Uterus (tissue), 4 donors: ENCODE measurements at places on chromosomes 12 and 14. TPM values are rescaled to one million over a fixed set of nuclear protein-coding genes. Genes with fewer than 3 reads are reported as not detected.

Gene ZNF605
- total RNA-seq: 3.8 TPM

Gene NOXRED1
- total RNA-seq: not detected

DNA sequence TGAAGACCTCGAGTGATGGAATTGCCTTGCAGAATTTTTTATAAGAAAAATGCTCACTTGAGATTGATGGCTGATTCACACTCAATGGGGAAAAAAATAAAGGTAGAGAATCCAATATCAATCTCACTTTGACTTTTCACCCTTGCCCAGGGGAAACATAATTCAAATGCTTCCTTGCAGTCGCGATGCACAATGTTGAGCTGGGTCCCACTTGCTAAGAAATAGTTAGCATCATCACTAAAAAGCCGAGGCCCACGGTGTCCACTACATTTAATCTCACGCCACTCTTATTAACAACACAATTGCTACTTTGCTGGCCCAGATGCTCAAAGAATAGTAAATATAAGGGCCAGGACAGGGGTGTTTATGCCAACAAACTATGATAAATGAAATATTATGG, 223.4 kb downstream of the SPTSSA start:
- DNase-seq: no peak

GRCh38 chr12:118055865-118056773, 4.9 kb downstream of the WSB2 start:
- no peak for DNase-seq

Gene LMNTD1
- not detected for total RNA-seq

DNA sequence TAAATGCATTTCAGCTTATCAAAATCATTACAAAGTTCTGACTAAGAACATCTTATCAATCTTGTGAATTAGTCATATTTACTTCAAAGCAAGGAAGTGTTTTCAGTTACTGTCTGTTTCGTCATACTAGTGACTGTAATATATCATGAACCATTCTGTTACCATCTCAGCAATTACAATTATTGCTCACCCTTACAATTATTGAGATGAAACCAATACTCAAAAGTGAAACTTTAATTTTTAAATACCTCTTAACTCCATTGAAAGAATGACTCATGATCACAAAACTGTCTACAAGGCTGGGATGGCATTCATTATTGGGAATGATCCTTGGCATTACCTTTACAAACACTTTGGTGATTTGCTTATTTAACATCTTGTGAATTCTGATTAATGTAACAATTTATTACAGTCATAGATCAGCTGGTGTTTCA, 90.3 kb downstream of the RPS6KA5 start:
- DNase-seq: no peak

GRCh38 chr12:513446-513845, 53.7 kb downstream of the B4GALNT3 start:
- DNase-seq: no peak

DNA sequence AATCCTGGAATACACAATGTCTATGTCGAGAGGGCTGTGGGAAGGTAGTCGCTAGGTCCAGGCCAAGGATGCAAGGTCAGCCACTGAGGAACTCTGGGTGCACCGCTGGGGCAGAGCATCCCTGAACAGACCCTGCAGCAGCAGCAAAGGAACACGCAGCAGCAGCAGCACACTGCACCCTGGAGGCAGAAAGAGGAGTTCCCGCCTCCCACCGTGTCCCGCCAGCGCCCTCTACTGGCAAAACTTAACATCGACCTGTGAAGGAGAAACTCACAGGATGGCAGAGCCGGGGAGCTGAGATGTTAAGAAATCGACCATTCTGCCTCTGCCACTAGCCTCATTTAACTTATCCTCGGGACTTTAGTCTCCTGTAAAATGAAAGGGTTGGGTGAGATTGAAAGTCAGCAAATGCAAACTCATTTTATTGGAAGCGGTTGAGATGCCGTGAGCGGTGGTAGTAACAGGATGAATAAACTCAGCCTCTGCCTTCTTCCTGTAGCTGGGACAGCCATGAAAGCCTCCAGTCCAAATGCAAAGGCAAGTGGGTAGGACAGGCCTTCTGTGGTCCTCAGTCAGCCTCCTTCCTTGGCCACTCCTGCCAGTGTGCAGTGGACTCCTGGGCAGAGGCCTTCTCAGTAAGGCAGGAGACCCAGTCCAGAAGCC, 45.6 kb downstream of the STAB2 start:
- DNase-seq: no peak

Gene C12orf50
- total RNA-seq: not detected

GRCh38 chr12:111757361-111758119, 9.2 kb upstream of the ALDH2 start:
- DNase-seq: no peak

DNA sequence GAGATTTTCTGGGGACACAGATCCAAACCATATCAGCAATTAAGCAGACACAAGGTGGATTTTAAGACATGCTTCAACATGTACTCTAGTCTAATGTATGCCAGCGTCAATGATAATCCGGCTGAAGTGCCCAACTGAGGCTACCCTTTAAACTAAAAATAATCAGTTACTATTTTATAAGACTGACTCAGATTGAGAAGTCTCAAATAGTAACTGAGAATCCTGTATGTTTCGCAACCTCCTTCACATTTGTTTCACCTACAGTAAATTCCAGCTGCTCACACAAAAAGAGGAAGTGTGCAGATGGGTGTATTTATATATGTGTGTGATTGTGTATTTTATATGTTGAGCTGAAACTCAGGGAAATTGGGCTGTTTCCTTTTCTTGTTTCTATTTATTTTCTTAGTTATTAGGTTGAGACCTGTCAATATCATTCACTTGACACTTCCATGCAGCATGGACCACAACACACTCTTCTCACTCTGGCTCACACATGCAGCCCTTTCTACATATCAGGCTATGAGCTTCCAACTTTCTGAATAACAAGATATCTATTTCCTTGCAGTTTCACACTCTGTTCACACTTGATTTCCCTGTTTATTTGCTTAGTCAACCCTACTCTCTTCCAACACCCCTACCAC, 1224.9 kb upstream of the TMEM132C start:
- DNase-seq: no peak
